Pancreas (tissue), 10 donors: ENCODE measurements at places on chromosomes 16 and 17. TPM values are rescaled to one million over a fixed set of nuclear protein-coding genes. Genes with fewer than 3 reads are reported as not detected.

CHST6 gene
- total RNA-seq = 0.13 TPM

SLC12A3 gene
- total RNA-seq = 0.12 TPM

TP53TG3 gene
- not detected for total RNA-seq

ARHGAP23 gene
- 3.7 TPM for total RNA-seq

WFIKKN2 gene
- total RNA-seq = 0.12 TPM

NECAB2 gene
- total RNA-seq = 0.37 TPM

ACE gene
- 7.4 TPM for total RNA-seq

UBE2Z gene
- 20.2 TPM for total RNA-seq

SLFN12 gene
- 1.3 TPM for total RNA-seq

SLC5A10 gene
- total RNA-seq = not detected

QRICH2 gene
- total RNA-seq = 1.7 TPM

TMEM88 gene
- total RNA-seq = 2.2 TPM

KANSL1 gene
- 35.3 TPM for total RNA-seq

COTL1 gene
- total RNA-seq = 38.8 TPM

ALG1 gene
- total RNA-seq = 13.0 TPM

DNASE1L2 gene
- total RNA-seq = 0.31 TPM

C1QL1 gene
- total RNA-seq = 2.0 TPM

AANAT gene
- not detected for total RNA-seq

SOX15 gene
- 0.25 TPM for total RNA-seq

G6PC1 gene
- 0.28 TPM for total RNA-seq

GLP2R gene
- 0.69 TPM for total RNA-seq

GJD3 gene
- 0.23 TPM for total RNA-seq

KRTAP4-6 gene
- not detected for total RNA-seq

TLCD3B gene
- total RNA-seq = 0.28 TPM

KRT27 gene
- total RNA-seq = not detected

KRTAP9-2 gene
- not detected for total RNA-seq

LGALS9B gene
- not detected for total RNA-seq

VAT1L gene
- 0.59 TPM for total RNA-seq

MPHOSPH6 gene
- total RNA-seq = 5.0 TPM

PMFBP1 gene
- 2.8 TPM for total RNA-seq

CCL15 gene
- 0.55 TPM for total RNA-seq

MPG gene
- 28.3 TPM for total RNA-seq

MMP28 gene
- 0.74 TPM for total RNA-seq

TBC1D26 gene
- not detected for total RNA-seq

RNF112 gene
- 0.42 TPM for total RNA-seq

EVI2A gene
- total RNA-seq = 0.35 TPM

MYL11 gene
- total RNA-seq = 0.84 TPM

MLYCD gene
- total RNA-seq = 9.0 TPM

NDRG4 gene
- total RNA-seq = 2.0 TPM

CDRT15 gene
- total RNA-seq = not detected

ALOX12B gene
- total RNA-seq = not detected

HAS3 gene
- 1.1 TPM for total RNA-seq

KRTAP2-3 gene
- total RNA-seq = not detected

APRT gene
- total RNA-seq = 50.1 TPM

CCL8 gene
- 0.46 TPM for total RNA-seq
